ENCODE measurements at places on chromosomes 2 and 18.

DNA sequence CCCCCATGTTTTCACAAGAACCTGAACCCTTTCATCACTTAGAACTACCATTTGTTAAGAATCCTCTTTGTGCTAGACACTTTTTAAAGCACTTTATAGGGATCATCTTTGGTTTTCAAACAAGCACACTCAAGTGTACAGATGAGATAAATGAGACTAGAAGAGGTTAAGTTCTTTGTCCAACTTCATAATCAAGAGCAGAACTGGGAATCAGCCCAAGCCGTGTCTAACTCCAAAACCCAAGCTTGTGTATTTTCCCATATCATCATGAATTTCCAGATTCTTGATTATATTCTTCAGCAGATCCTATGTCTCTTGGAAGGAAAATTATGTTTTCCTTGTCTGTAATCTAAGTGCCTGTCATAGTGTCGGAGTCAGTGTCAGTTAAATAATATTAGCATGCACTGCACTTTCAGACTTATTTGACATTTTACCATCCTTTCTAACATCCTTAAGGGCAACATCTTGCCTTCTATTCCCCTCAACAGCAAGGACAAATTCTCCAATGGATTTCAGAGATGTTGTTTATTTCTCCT lies 123.0 kb upstream of the SETBP1 start:
- DNase-seq, result no peak

- no peak for DNase-seq
Measured at GRCh38 chr2:142724713-142725349, 152.6 kb upstream of the KYNU start.

- no peak for DNase-seq
Measured at GRCh38 chr2:113886479-113887008, 3.3 kb upstream of the ACTR3 start.

DNA sequence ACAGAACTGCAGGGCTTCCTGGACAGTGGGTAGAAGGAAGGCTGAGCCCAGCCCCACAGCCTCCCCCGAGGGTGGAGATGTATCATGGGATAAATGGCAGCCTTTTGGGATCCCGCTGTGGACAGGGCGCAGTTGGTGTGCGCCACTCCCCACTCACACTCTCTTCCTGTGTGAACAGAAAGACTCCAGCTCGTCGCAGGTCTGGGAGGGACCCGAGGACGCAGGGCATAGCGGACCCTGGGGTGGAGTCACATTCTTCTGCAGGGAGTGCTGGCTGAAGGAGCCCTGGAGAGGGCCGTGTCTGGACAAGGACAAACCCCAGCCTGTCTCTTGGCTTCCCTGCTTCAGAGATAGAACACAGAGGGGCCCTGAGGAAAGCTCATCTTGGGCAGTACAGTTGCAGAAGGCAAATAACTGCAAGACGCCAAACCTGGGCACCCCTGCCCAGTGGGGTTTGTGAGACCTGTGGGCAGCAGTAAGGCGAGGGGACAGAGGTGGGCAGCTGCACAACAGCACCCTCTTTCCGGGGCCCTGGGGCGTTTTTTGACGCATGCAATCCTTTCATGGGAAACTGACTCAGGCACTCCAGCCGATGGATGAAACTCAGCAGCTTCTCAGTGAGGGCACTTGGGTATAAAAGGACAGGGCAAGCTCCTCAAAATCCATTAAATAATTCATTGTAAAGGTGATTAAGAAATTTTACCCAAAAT lies 101.9 kb downstream of the USP40 start:
- no peak for DNase-seq

DNA sequence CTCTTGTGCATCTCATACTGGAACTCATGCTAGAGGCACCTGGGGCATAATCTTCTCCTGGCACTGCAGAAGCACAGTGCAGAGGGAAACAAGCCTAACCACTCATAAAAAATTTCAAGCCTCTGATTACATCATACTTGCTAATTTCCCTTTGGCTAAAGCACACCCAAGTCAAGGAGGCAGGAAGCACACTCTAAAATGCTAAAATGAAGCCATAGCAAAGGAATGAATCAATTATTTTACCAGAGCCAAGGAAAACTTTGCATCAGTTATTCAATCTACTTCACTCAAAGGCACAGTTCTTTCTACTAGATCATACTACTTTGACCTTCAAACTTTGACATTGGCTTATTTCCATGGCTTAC lies 79.6 kb upstream of the SPOPL start:
- DNase-seq, result no peak

- DNase-seq, result no peak
Measured at GRCh38 chr2:241036964-241037421, 38.6 kb downstream of the SNED1 start.

- no peak for DNase-seq
Measured at GRCh38 chr2:10079870-10080535, at the start of gene CYS1. Gene CYS1, minus strand, starts transcription at chr2:10080411. Its CDS starts 188 bp downstream, at chr2:10080223.

GRCh38 chr2:224894356-224894755 lies 147.9 kb downstream of the DOCK10 start:
- no peak for DNase-seq

DNA sequence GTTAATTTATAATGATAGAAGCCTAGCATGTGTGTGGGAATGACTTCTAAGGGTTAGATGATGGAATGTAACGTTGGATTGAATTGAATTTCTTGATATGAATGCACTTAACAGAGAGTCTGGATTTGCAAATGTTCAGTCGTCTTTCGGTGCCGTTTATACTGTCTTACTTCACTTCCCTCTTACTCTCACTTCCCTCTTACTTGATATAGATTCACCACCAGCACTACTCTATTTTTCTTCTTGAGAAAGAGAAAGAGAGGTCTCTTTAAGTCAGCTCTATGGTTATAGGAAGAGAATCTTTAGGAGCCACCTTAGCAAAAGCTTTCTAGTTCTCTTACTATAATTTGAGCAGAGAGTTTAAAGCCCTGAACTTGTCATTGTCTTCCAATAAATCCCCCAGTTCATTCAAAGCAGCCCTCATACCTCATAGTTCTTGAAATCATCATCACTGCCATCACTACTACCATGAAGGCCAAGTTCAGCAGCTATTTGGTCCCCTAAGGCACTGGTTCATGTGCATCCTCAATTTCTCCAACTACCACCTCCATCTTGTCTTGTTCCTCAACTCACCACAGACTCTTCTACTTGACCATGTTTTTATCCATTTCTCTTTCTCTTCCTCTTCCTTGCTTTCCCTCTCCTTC lies 501.7 kb upstream of the TCF4 start:
- DNase-seq, result no peak

GRCh38 chr2:67726416-67726815 lies 329.3 kb downstream of the ETAA1 start:
- no peak for DNase-seq

DNA sequence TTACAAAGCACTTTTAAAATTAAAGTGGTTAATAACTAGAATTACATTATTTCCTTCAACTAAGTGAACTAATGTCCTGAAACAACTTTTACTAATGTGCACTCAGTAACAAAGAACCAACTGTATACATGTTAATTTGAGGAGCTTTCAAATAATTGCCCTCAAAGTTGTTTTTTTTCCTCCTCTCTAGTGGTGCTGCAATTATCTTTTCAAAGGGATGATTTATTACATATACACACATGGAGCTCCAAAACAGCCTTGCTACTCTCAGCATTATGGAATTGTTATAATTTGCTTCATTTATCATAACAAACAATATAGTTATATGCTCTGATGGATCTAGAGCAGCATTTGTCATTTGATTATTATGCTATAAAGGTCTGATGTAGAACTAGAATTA lies 246.3 kb upstream of the RASGRP3 start:
- no peak for DNase-seq

- no peak for DNase-seq
Measured at GRCh38 chr2:152584301-152584700, 133.0 kb downstream of the PRPF40A start.

DNA sequence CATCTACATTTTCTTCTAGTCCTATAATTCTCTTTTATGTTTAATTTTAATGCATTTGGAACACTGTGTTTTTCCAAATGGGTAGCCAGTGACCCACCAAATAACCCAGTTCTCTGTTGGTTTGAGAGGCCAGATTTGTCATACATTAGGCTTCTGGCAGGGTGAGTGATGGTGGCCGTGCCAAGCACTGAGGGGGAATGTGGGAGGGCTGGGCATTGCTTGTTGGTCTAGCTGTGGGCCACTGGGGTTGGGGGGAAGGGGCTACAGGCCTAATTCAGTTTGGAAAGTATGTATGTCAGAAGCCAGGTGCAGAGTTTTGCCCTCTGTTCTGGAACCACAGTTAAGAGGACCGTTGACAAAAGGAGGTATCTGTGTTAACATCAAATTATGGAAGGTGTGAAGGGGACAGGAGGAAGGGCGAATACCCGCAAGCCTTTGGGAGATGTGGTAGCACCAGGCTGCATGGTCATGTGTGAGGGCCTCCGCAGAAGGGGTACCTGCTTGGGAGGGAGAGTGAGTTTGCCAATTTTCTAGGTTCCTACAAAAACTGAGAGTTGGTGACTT lies 38.1 kb upstream of the SCLY start:
- no peak for DNase-seq

GRCh38 chr2:147501968-147502367 lies 342.9 kb upstream of the ACVR2A start:
- DNase-seq, result no peak

DNA sequence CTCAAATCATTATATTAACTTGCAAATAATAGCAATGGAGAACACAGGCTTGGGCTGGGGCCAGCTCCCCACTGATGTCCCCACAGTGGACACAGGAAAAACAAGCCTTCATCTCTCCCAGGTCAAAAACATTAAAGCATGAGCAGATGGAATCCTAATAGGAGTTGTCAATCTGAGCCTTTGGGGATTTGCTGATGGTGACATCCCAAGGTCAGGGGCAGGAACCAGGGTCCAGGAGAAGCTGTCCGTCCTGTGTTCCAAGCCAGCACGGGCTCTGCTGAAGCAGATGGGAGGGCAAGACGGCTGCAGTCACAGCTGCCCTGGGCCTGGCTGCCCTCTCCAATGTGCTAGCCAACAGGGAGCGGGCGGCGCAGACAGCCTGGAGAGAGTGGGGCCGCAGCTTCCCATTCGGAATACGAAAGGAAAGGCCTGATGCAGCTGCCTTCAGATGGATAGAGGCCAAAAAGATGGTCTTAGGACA lies 135.5 kb downstream of the NDUFA10 start:
- DNase-seq, result no peak

GRCh38 chr2:24546669-24547068 lies 55.6 kb downstream of the NCOA1 start:
- no peak for DNase-seq

GRCh38 chr18:3345885-3346284 lies 84.0 kb downstream of the MYL12B start:
- DNase-seq, result no peak

DNA sequence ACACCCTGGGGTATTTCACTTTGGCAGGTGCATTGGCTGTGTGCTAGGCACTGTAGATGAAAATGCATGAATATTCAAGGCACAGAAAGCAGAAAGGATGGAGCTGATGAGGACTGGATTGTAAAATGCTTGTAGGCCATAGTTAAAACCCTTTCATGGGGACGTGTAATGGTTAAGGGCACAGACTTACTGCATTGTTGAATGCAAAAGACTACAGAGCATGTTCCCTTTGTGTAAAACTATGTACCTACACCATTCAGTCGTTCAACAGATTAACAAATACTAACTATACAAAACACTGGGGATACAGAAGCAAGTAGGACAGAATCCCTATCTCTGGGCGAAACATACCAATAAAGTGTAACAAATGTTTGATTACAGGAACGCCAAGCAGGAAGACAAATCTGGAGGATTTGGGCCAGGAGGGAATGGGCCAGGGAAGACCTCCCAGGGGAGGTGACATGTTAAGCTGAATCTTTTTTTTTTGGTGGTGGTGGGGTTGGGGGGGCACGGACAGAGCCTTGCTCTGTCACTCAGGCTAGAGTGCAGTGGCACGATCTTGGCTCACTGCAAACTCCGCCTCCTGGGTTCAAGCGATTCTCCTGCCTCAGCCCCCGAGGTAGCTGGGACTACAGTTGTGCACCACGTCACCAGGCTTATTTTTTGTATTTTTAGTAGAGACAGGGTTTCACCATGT lies 19.6 kb upstream of the ROCK2 start:
- DNase-seq, result no peak

GRCh38 chr18:79581406-79581805 lies 98.2 kb upstream of the CTDP1 start:
- DNase-seq, result no peak

- DNase-seq, result no peak
Measured at GRCh38 chr18:8241731-8242130, 367.5 kb upstream of the RAB12 start.

- no peak for DNase-seq
Measured at GRCh38 chr2:236675051-236675450, 105.4 kb downstream of the ACKR3 start.

DNA sequence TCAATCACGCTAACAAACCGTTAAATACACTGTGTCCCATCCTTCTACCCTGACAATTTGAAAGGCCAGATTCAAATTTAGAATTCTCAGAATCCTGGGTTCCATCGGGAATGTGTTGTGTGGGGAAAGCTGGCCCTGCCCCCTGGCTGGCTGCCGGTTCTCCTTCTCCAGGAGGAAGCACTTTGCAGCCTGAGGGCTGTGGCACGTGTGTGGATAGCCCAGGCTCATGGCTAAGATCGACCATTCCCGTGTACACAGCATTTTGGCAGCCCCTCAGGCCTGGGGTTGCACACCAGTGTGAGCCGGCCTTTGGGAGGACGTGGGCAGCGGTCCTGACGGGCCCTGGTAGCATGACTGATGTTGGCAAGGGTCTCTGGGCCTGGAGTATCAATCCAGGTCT lies 51.0 kb upstream of the ROCK2 start:
- DNase-seq, result no peak

DNA sequence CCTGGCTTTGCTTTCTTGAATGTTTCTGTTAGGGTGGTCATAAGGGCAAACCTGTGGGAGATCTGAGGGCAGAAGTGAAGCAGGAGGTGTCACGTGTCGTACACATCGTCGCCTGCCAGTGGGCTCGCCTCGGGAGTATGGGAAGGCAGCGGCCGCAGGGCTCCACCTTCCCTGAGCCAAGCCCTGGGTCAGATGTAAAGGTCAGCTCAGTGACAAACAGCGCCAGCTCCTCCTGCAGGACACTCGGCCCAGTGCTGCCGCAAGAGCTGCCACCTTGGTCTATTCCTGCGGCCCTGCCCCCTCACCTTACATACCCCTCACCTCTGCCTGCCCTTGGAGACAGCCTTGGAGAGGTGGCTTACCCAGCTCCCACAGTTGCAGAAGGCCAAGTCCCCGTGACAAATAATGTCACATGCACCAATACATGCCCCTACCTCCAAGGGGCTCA lies 64.2 kb downstream of the PSMG2 start:
- DNase-seq, result no peak

DNA sequence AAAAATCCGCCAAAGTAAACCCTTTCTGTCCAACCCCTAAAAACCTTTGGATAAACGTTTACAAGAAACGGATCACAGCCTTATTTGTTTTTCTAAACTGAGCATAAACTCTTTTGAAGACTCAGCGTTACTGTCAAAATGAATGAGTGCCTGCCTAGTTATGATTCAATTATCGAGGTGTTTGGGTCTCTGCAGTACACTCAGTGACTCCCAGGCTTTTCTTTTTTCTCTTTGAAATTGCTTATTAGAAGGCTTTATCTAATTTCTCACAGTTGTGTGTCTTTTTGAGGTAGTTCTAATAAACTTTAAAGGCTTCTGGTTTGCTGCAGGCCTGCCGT lies 663 bp downstream of the RHBDD1 start:
- DNase-seq, result no peak

GRCh38 chr2:43718530-43719124 lies 42.4 kb upstream of the C1GALT1C1L start:
- no peak for DNase-seq

Measured in nucleus accumbens (tissue), 56 donors.